CD4-positive, alpha-beta T cell treated with Interleukin-6 for 4 hours (primary cell): ENCODE measurements at places on chromosomes 2 and 18.

DNA sequence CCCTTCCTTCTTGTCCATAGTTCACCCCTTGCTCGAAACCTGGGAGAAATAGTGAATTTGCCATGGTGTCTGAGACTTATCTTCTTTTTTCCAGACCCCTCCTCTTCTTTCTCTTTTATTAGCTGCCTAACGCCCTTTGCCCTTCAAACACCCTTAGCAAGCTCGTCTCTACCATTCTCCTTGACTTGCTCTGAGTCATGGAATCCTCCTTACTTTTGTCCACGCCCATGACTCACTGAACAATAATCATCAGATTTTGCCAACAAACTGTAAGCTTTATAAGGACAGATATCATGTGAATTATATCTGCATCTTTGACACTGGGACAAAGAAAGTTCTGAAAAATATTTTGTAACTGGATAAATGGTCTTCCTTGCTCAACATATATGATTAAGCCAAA lies 67.1 kb upstream of the CNTNAP5 start:
- no peak for DNase-seq

- no peak for DNase-seq
Measured at GRCh38 chr2:129366263-129366662, 613.2 kb upstream of the RAB6C start.

DNA sequence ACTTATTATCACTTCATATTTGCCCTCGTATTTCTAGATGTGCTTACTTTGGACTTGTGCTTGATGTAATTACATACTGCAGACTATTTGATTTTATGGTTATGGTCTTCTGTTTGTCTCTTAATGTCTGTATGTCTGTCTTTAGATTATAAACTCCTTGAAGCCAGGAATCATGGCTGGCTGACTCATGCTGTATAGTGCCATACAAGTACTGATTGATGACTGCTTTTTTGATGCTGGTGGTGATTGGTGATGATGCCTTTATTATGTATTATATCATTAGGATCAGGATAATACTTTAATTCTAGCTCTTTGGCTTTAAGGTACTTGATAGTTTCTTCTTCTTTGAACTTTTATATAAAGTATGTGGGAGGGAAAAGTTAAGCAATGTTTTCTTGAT lies 17.3 kb downstream of the SMCHD1 start:
- DNase-seq: no peak

DNA sequence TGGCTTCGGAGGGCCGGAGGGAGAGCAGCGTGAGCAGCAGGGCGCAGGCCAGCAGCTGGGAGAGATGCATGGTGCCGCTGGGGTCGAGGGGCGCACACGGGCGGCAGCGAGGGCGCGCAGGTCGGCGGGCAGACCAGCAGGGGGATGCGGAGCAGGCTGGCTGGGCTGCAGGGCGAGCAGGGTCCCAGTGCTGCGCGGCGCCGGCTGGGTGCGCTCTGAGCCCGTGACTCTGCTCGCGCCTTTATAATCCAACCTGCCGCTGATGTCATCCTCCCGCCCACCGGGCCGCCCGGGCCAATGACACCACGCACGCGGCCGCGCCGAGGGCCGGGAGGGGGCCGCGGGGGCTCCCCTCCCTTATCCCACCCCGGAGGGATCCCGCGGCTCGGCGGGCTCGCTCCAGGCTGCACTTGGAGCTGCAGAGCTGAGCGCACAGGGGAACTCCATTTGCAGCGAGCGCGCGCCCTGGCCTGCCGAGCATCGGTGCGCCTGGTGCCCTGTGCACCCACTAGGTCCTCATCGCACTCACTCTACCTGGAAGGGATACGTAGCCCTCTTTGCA lies at the start of gene NPPC:
Gene NPPC (minus strand): TSS at position 217 of the 562 bp plus-strand sequence. CDS start 147 bp downstream, at position 70.
- peak; percentile 52 for DNase-seq

- no peak for DNase-seq
Measured at GRCh38 chr2:222707689-222708273, 36.3 kb downstream of the MOGAT1 start.

- DNase-seq: peak; percentile 58
Measured at GRCh38 chr2:43877782-43878464, 39.2 kb downstream of the ABCG8 start.

DNA sequence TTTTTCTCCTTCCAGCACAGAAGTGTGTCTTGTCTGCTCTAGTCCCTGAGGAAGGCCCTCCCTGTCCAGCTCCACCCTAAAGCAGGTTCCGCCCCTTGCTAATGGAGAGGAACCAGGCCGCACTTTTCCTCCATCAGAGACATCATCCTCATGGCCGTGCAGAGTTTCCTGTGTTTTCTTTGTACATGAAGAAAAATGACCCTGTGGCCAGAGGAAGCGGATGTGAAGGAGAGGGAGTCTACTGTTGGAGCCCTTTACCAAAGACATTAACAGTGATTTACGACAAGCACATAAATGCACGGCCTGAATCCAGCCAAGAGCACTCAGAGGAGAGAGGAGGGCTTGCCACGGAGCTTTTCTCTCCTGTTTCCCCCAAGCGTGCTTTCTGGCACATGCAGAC lies 109.5 kb downstream of the RNF144A start:
- no peak for DNase-seq

DNA sequence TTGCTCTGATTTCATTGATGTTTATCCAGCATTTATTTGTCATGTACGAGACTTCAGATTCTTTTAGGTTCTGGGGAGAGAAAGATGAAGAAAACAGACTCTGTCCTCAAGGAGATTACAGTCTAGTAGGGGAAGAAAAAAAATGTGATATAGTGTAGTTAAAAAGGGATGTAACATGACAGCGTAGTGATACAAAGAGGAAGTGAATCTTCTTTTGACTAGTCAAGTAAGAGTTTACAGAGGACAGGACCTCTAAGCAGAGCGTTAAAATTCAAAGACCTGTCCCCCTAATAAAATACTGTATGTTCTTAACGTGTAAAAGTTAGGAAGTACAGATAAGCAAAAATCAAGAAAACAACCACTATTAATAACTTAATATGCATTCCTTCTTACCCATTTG lies 47.7 kb downstream of the NCOA1 start:
- DNase-seq: no peak
